CD4-positive, alpha-beta memory T cell (primary cell): ENCODE measurements at places on chromosomes 5 and 9.

DNA sequence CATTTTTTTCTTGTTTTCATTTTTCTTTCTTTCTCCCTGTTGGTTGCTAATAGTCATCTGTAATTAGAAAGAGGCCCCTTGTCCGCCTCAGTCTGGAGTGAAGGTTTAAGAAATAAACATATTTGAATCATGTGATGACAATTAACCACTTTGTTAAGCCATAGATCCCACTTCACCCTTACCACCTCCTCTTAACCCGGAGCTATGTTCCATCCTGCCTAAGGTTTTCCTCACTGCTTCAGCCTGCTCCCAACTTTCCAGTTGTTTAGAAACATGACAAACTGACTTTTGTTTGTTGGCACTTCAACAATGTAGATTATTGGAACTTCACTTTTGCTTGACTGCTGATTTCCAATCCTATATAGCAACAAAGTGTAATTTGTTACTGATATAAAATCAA, 37.4 kb upstream of the SSBP2 start:
- no peak for DNase-seq

DNA sequence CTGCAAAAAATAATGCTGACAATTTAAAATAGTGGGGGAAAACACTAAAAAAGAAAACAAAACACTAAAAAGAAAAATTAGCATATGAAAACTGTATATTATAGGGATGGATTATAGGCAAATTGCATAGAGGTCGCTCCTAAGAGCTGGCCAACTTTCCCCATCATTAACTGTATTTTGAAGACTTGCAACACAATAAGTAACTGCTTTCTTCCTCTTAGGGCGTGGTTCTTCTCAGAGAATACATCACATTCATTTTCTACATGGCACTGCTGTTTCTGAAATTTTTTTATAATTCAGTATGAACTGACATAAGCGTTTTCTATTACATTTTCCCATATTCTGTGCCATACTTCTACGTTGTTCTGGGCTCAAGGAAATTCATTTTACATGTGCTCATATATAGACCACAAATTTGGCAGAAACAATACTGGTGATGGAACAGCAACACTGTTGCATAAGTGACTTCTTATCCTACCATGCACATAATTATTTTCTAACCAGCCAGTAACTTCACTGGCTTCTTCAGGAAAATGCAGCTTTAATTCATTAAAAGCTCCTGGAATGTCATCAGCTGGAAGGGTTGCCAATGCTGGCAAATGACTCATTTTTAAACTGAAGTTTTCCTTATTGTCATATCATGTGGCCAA, 171.2 kb upstream of the DMAC1 start:
- no peak for DNase-seq

DNA sequence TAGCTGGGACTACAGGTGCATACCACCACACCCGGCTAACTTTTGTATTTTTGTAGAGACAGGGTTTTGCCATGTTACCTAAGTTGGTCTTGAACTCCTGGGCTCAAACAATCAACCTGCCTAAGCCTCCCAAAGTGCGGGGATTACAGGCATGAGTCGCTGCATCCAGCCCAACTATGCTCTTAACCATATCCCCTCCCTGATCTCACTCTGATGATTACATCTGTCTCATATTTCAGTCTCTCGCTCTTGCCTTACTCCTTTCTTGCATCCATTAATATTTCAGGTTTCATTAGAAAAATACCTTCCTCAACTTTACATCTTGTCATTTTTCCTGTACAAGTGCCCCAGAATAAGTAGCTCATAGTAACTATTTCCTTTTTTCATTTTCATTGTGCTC, 61.0 kb upstream of the BASP1 start:
- no peak for DNase-seq

DNA sequence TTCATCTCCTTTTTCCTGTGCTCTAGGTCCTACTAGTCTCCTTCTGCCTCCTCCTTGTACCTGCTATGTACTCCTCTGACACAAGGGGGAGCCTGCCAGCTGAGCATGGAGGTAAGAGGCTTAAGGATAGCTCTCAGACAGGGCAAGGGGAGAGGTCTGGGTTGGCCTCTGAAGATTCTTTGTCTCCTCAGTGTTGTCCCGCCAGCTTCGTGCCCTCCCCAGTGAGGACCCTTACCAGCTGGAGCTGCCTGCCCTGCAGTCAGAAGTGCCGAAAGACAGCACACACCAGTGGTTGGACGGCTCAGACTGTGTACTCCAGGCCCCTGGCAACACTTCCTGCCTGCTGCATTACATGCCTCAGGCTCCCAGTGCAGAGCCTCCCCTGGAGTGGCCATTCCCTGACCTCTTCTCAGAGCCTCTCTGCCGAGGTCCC, 3.8 kb downstream of the CREB3 start:
- DNase-seq: peak; percentile 73

GRCh38 chr9:130385257-130385656, 59.5 kb upstream of the ASS1 start:
- DNase-seq: no peak
